Stimulated activated CD4-positive, alpha-beta T cell treated with anti-CD3 and anti-CD28 coated beads, Interleukin-12 subunit alpha, Interleukin-12 subunit beta, amount 100 ng/mL, for 24 hours (primary cell): ENCODE measurements at places on chromosomes 3 and 15.

- DNase-seq: no peak
Observed at GRCh38 chr3:42157540-42158538, 66.7 kb downstream of the TRAK1 start.

DNA sequence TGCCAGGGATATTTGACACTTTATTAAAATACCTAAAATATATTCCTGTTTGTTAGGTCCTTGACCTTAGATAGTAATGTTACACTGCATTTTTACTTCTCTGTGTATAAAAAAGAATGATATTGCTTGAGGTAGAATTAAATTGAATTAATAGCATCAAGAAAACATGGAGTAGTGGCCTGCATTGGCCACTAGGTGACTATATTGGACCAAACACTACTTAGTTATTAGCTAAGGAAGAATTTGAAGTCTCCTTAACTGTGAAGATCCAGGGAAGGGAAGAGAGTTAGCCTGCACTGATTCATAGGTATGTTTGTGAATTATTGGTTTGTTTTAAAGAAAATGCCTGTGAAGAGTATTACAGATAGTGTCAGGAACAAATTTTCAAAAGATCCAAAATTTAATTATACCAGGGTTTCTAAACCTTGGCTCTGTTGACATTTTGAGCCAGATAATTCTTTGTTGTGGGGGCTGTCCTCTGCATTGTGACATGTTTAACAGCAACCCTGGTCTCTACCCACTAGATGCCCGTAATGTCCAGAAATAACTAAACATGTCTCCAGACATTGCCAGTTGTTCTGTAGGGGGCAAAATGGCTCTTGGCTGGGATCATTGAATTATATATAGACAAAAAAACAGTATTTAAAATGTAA, 103.6 kb upstream of the THSD4 start:
- no peak for DNase-seq

DNA sequence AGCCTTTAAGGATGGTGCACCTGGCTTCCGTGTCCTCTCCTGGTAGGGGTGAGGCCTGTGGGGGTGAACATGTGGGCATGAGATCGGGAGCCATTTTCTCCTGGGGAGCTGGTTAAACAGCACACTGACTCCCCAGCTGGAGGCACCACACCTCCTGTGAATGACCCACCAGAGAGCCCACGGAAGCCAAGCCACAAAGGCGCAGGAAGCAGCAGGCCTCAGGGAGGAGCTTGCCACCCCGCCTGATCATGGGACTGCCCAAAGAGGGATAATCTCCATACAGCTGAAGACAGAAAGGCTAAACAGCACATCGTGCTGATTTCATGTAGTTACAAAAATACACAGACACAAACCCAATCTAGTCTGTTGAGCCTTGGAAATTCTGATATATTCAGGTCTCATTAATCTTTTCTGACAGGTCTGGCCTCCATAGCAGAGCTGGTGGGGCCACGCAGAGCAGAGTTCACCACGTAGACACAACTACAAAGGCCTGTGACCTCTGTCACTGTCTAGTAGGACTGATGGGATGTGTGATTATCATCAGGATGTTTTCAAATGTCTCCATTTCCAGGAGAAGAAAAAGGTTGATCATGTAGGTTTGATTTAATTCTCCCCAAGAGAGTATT, 75.2 kb downstream of the DUT start:
- DNase-seq: no peak

- DNase-seq: no peak
Observed at GRCh38 chr3:29594261-29594660, 313.4 kb downstream of the RBMS3 start.

GRCh38 chr3:179027326-179027900, 44.2 kb downstream of the ZMAT3 start:
- no peak for DNase-seq
